ENCODE measurements at places on chromosomes 3 and 15.
A peak's percentile ranks its signal among the peaks of the same experiment; 100 is the strongest.

DNA sequence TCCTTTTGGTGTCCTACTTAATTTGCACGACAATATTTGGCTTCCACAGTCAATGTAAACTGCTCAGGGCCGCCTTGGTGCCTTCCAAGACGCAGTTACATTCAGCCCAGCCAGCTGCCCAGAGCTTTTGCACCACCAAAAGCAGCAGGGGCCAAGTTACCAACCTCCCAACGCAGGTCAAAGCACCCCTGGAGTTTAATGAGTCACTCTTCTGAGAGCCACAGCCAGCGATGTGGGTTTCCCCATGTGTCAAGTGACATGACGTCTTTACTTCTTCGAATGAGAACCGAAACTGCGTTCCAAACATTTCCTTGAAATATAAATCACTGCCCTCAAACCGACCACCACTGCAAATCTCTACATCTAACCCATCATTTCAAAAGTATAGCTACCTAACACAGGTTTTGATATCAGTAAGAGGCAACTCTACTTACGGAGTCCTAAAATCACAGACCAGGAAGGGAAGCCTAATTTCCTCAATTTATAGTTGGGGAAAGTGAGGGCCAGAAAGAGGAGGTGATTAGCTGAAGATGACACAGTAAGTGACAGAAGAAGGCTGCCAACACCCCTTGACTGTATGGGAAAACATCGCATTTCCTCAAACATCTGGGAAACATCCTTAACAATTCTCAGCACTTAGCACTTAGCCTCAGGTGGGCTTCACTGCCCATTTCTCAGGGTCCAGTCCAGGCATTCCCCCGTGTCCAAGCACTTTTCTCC lies 24.5 kb downstream of the MB21D2 start:
- peak; percentile 26 for DNase-seq

DNA sequence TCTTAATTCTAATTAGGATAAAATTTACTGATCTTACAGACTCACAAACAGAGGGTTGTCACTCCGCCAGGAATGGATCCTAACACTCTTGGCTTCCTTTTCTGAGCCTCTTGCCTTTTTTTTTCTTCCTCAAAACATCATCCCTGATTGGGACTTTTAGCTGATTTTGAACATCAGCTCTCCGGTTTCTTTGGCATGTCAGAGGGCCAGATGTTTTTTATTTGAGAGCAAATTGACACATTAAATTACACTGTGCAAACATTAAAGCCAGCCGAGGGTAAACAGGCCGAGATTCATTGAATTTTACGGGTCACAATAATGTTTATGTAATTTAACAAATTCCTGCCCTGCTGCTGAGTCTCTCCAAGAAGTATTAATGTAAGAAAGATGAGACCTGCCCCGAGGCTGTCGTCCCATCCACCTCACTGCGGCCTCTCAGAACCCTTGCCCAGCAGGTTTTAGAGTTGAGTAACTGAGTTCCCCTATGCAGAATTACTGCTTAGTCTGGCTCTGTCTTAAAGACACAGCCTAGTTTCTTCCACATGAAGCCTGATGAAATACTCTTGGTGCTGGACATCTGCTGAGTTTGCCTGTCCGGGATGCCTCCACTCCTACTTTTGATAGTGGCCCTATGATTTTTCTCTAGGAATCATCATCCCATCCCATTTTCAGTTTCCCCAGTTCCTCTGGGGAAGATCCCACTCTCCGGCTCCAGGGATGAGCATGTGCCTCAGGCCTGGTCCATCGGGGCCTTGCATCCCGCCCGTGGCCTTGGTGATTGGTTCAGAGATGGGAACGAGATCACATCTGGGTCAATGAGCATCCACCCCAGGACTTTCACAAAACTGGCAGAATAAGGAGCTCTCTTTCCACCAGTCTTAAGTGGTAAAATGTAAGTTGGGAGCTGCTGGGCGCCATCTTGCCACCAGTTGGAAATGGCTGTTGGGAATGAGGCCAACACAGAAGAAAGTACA lies 226.6 kb upstream of the TLE3 start:
- DNase-seq = no peak

DNA sequence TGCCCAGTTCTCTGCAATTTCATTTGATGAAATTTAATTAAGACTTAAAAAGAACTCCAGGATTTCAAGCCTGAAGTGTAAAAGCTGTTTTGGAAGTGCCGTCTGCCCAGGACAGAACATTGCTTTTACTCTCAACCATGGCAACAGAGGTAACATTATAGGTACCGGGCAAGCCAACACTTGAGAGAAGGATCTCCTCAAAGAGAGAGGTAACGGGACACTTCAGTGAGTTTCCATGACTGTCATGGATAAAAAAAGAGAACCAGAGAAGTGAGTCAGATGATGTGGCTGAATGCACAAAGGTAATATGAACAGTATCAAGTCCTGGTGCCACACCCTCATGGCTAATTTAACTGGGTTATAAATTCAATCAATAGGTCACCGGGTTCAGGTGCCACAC lies 130.2 kb upstream of the LMOD3 start:
- DNase-seq = no peak

DNA sequence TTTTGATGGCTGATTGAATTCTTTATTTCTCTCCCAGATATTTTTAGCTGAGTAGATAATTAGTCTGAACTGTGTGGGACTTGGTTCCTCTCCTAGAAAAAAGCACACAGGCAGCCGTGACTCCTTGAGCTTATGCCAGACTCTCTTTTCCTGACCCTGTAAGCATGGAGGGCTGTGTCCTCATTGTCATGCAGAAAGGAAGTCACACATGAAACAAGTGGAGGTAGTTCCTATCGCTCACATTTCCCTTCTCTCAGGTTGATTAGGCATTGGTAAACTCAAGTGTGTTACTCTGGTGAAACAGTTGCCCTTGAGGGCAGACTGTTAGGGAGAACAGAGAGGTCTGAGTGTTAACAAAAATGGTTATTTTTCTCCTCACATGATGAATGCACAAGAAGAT lies 6.3 kb upstream of the RTP4 start:
- DNase-seq = no peak

GRCh38 chr15:56886363-56886931 lies 32.0 kb upstream of the TCF12 start:
- no peak for DNase-seq

GRCh38 chr3:111285694-111286093 lies 214.1 kb downstream of the NECTIN3 start:
- DNase-seq = no peak

DNA sequence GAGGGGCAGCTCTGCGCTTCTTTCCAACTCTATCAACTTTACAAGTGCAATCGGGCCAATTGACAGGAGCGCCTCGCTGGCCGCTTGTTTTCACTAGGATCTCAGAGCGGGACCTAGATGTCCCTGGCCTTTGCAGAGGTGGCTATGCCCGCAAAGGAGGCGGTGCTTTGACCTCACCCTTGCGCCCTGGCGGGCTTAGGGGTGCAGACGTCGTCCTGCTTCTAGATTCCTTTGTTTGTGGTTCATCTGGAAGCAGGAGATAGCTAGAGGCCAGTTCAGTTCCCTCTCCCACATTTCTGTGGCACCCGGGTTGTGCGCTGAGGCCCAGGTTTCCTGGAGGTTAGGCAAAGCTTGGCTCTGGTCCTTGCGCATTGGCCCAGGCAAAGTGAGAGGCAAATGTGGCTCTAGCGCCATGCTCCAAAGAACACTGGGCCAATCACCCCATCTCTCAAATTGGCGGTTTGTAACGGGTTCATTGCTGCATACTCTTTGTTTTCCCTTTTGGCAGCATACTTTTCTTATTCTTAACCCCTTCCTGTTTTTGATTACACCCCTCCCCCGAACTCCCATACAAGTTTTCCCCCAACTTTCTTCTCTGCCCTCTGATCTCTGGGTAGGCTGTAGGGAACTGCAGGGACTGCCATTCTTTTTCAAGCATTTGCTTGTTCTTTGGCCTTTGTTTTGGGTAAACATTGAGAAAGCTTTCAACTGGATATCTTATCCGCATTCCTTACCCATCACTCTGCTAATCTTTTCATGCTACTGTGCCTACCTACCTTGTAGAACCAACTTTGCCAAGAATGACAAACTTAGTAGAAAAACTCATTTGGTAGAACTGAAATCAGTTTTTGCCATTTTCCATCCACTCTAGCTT lies 1.4 kb downstream of the PPM1L start:
- no peak for DNase-seq

- DNase-seq = no peak
Measured at GRCh38 chr3:56630966-56631365, 52.1 kb downstream of the TASOR start.

GRCh38 chr15:92159906-92160841 lies 233.5 kb upstream of the ST8SIA2 start:
- no peak for DNase-seq

- no peak for DNase-seq
Measured at GRCh38 chr3:77169823-77170222, 129.9 kb downstream of the ROBO2 start.

- DNase-seq = no peak
Measured at GRCh38 chr3:101303836-101304235, 16.5 kb downstream of the IMPG2 start.

DNA sequence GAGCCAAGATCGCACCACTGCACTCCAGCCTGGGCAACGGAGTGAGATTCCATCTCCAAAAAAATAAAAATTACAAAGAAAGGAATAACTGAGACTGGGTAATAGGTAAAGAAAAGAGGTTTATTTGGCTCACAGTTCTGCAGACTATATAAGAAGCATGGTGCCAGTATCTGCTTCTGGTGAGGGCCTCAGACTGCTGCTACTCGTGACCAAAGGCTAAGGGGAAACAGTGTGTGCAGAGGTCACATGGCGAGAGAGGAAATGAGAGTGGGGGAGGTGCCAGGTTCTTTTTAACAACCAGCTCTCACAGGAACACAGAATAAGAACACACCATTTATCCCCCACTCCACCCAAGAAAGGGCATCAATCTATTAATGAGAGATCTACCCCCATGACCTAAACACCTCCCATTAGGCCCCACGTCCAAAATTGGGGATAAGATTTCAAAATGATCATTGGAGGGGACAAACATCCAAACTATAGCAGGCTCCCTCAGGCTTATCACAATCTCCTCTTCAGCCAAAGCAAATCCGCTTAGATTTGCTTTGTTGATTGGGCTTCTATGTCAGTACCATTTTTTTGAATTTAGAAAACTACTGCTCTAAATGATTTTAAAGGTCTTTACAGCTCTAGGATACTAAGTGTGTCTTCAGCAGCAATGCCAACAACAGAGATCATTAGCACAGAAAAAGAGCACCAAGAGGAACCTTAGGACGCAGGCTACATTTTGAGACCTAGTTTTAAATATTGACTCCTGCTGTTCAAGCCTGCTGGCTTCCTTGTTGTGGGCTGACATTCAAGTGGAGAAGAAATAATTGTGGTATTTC lies 84.2 kb upstream of the TBL1XR1 start:
- DNase-seq = no peak

DNA sequence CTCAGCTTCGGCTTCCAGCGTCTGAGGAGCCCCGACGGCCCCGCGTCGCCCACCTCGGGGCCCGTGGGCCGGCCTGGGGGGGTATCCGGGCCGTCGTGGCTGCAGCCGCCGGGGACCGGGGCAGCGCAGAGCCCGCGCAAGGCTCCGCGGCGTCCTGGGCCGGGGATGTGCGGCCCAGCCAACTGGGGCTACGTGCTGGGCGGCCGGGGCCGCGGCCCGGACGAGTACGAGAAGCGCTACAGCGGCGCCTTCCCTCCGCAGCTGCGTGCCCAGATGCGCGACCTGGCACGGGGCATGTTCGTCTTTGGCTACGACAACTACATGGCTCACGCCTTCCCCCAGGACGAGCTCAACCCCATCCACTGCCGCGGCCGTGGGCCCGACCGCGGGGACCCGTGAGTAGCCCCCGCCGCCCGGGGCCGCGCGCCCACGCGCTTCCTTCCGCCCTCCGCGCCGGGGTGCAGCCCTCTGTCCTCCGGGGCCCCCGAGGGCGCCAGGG lies 462 bp downstream of the EDEM1 start:
- DNase-seq = peak; percentile 30

DNA sequence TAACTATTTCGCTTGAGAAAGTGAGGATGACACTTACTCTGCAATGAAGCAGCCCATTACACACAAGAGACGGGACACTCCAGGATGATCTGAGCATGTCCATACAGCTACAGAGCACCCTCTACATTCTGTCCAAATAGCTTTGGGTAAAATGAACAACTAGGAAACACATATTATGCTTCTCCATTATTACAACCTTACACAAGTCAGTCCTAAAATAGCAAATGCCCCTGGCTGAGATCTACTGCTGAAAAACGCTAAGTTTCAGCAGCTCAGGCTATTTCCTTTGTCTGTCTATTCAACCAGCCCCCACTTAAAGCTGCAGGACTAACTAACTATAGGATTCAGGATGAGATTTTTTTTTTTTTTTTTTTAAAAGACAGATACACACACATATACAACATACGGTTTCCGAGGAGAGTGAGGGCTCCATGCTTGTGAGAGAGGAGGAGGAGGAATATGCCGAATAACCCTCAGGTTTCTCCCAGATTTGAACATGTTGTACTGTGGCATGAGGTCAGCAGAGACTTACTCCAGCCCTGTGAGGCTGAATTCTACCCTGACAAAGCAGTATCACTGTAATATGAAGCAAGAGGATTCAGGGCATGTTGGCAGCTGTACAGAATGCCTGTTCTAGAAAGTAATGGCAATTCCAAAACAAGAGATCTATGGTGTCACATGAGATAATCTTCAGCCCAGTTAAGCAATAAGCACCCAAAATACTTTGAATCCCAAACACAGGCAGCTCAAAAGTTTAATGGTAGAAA lies 117.3 kb upstream of the PLXND1 start:
- no peak for DNase-seq

DNA sequence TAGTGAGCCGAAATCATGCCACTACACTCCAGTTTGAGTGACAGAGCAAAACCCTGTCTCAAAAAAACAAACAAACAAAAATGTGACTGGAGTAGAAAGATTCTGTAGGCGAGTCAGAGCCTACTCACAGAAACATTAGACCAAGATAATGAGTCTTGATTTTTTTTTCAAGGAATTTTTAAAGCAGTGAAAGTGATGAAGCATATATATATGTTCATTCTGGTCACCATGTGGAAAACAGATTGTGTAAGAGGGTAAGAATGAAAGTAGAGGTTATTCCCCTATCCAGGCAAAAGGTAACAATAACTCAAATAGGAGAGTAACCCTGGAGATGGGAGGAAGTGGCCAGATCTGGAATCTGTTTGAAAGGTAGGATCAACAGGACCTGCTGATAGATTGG lies 26.2 kb upstream of the FHIT start:
- no peak for DNase-seq

GRCh38 chr15:71962537-71962936 lies 152.2 kb downstream of the NR2E3 start:
- no peak for DNase-seq

DNA sequence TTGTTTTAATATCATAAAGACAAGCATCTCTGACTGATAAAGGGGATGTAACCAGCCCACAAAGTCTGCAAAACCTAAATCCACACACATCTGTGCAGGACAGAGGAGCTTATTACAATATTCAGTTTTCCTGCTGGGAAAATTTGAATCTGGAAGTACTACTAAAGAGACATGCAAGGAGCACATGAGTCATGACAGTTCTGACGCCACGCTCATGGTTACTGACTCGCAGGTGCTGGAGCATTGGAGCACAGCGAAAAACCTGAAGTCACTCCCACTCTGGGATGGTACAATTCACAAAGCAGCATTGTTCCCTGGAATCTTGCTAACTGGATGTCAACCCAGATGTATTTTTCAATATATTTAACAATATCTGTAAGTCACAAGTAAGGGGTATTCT lies 7.6 kb upstream of the ISL2 start:
- DNase-seq = no peak

Measured in stimulated activated CD8-positive, alpha-beta memory T cell treated with anti-CD3 and anti-CD28 coated beads, Interleukin-2, amount 100 ng/mL, for 1 hour (primary cell).